CD4-positive, alpha-beta T cell treated with Interleukin-6 at 100 ng/mL for 8 hours (primary cell): ENCODE measurements at places on chromosomes 11 and 22.

GRCh38 chr22:48060266-48060665 lies 1297.8 kb downstream of the TBC1D22A start:
- DNase-seq, result no peak

DNA sequence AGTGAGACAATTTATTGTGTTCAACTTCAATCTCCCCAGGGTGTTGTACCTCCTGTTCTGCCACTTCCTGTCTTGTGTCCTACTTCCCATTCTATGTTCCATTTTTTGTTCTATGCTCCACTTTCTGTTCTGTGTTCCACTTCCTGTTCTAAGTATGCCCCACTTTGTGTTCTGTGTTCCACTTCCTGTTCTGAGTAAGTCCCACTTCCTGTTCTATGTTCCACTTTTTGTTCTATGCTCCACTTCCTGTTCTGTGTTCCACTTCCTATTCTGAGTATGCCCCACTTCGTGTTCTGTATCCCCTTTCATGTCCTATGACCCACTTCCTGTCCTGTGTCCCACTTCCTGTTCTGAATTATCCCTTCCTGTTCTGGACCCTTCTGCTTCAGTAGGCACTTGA lies 732.7 kb downstream of the TBC1D22A start:
- no peak for DNase-seq

DNA sequence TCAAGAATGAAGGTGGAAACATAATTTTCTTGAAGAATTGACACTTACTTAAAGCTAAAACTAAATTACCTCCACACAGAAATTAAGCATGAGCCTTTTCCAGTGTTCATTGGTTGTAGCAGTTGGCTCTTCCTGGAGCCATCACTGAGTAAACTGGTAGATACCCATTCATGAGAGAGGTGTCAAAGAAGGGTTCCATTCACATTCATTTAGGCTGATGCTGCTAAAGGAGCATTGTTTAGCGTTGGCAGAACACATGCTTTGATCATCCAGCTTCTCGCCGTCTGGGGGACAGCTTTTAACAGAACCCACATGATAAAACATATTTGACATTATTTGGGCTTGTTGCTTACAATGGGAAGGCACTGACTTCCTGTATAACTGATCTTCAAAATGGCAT lies 71.6 kb downstream of the TNRC6B start:
- no peak for DNase-seq

DNA sequence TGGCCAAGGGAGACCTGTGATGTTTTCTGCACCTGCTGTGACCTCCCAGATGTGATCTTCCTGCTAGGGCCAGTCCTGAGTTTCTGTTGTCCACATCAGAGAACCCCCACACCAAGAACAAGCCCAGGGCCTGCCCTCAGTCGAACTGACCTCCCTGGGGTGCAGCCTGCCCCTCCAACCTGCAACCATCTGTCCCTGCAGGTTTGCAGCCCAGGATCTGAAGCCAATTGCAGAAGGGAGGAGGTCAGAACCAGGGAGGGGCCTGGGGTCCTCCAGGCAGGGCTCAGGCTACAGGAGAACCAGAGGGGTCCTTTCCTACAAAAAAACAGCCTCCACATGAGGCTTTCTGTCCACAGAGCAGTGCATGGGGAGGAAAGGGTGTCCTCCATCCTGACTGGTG lies 807 bp downstream of the TRIM3 start:
- DNase-seq, result no peak

DNA sequence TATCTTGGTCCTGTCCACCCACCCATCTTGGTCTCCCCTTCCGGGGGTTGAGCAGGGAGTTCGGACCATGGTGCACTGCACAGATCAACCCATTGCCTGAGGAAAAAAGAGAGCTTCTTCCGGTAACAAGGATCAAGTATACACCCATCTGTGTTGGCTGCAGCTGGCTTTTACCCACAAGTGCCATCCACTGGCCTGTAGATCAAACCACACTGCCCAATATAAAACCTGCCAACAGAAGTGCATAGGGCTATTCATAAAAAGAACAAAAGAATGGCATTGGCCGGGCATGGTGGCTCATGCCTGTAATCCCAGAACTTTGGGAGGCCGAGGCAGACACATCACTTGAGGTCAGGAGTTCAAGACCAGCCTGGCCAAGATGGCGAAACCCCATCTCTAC lies 94.5 kb downstream of the ZC3H12C start:
- DNase-seq, result no peak

- DNase-seq, result no peak
Observed at GRCh38 chr22:48973694-48974041, 854.0 kb downstream of the BRD1 start.

- DNase-seq, result no peak
Observed at GRCh38 chr11:85912414-85912813, 57.2 kb downstream of the CCDC83 start.

GRCh38 chr11:68741463-68741862 lies 9.9 kb downstream of the TESMIN start:
- DNase-seq, result no peak

DNA sequence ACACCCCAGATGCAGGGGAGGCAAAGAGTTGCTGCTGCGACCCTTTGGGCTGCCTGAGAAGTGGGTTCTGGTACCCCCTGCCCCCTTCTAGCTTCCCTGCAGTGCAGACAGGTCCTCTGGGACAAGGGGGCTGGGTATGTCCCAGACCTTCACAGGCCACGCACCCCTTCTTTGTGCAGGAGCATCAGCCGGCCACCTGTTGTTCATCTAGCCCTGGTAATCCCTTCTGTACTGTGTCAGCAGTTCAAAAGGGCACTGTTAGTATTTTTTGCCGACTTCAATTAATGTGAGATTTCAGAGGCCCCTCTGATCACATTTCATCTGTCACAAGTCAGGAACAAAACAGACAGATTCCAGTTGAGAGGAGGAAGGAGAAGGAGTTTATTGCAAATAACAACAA lies 49.9 kb downstream of the ALX4 start:
- no peak for DNase-seq

DNA sequence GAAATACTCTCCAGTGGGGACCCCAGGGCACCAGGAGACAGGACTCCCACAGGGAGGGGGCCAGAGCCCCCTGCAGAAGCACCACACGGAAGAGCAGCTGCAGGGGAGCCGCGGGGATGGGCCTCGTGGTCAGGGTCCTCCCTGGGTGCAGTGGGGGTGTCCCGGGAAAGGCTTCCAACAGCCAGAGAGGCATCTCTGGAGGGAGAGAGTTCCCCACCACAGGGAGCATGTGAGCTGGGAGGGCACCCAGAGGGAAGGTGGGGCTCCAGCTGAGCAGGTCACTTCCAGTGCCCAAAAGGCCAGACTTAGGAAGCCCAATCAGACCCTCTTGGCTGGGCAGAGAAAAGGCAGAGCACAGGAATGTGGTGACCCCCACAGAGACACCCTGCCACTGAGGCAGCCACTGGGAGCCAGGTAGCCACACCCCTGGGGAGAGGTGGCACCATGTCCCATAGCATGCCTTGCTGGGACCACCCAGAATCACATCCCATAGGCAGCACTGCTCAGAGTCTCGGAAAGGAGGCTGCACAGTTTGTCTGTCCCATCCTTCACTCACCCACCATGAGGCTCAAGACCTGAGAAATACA lies 49.9 kb upstream of the LMO1 start:
- no peak for DNase-seq

DNA sequence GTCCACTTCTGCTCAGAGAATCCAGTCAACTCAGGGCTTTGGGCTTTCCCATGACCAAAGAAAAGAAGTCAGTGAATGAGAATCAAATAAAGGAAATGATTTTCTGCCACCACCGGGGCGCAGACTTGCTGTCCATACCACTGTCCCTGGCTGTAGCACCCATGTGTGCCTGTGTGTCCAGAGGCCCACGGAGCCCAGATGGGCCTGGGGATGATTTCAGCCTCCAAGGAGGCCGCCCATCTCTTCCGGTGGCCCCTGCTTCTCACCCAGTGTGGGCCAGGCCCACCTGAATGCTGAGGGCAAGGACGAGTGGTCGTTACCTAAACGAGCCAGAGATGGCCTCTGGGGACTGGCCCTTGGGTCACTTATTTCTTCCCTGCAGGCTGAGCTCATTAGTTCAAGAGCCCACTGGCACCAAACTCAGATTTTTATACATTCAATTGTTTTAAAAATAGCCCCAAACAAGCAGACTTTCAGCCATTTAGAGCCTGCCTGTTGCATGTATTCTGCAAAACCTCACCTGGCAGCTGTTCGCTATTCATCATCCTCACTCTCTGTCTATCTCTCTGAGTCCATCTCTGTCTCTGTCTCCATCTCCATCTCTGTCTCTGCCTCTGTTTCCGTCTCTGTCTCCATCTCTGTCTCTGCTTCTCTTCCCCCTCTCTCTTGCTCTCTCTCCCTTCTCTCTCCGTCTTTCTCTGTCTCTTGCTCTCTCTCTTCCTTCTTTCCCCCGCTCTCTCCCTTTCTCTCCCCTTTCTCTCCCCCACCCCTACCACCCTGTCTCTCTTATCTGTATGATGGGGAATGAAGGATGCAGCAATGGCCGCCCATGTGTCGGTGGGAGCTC lies 24.2 kb downstream of the KRTAP5-5 start:
- no peak for DNase-seq

GRCh38 chr11:62217191-62217748 lies 8.8 kb downstream of the SCGB2A1 start:
- DNase-seq, result no peak

DNA sequence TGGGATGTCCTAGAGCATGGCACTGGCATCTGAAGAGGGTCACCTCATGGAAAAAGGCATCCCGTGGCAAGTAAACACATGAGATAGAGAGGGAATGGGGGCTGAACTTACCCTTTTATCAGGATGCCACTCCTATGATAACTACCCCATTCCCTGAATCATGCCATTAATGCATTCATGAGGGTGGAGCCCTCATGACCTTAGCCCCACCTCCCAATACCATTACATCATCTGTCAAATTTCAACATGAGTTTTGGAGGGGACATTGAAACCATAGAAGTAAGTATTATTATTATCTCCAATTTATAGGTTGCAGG lies 65.2 kb downstream of the MTNR1B start:
- DNase-seq, result no peak

- DNase-seq, result no peak
Observed at GRCh38 chr11:114386131-114386530, 14.2 kb downstream of the C11orf71 start.

- no peak for DNase-seq
Observed at GRCh38 chr11:15185021-15185420, 70.3 kb downstream of the INSC start.

DNA sequence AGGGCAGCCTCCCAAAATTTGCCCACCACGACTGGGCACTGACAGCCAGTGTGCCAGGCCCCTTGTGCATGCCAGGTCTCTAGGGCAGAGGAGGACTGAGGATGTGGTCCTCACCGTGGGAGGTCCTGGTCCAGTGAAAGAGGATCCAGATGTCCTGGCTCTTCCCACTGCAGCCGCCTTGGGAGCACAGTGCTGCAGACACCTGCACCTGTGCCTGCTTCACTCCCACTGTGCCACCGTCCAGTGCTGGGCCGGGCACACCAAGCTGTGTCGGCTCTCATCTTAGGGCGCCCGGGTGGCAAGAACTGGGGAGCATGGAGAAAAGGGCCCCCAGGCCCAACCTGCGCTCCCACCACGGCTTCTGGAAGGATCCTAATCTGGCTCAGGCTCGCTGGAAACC lies 1147.1 kb downstream of the BRD1 start:
- DNase-seq, result no peak

- no peak for DNase-seq
Observed at GRCh38 chr22:48596111-48596850, 1231.4 kb downstream of the BRD1 start.

- DNase-seq, result no peak
Observed at GRCh38 chr11:128734832-128735224, 41.0 kb downstream of the FLI1 start.

DNA sequence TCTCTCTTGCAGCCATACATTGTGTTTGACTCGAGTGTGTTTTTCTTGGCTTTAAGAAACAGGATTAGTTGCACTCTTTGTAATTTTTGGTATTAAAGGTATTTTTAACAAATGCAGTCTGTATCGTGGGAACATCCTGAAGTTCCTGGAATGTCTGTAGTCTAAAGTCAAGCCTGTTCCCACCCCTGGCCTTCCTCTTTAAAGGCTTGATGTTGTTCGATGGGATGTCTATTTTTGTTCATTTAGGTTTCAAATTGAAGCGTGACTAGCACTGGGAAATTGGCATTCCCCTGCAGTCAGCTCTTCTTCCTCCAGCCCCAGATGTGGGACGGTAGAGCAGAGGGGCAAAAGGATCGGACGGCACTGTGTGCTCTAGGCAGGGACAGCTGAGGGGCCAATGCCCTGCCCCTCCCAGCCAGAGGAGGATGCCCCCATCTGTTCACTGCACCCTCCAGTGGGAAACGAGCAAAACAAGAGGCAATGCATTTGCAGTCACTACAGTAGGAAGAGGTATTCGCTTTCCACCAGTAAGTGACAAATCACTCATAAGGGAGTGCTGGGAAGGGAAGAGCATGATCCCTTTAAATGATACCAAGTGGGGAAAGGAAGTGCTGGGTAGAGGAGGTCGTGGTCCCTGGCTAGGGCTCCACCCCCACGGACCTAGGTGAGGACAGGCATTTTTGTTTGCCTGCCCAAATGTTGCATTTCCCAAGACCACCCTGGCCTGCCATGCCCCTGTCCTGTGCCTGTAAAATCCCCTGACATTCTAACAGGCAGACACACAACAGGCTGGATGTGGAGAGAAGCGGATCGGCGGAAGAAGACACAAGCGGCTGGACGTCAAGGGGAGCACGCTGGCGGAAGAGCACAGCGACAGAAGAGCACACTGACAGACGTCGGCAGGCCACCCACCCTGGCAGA lies 47.4 kb upstream of the SEPTIN5 start:
- no peak for DNase-seq

DNA sequence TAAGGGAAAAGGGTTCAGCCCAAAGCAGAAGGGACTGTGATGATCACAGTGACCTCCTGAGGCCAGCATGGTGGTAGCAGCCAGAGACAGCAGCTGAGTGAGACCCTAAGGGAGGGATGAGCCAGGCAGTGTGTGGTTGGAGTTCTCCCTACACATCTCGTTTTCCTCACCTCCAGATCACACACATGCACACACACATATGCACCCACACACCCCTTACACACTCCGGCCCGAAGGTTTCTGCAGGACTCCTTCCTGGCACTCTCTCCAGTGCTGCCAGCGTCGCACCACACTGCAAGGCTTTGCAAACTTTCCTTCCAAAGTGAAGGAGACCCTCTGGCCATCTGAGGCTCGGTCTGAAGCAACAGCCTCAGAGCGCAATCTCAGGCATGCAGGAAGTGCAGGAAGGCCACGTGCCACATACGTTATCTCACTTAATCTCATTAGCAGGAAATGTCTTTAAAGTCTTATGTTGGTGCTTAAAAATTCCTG lies 26.9 kb upstream of the TP53I11 start:
- DNase-seq, result peak; percentile 26

- peak; percentile 12 for DNase-seq
Observed at GRCh38 chr22:35900483-35901168, 128.0 kb downstream of the RBFOX2 start.

GRCh38 chr11:32310214-32310601 lies 125.1 kb downstream of the WT1 start:
- no peak for DNase-seq

DNA sequence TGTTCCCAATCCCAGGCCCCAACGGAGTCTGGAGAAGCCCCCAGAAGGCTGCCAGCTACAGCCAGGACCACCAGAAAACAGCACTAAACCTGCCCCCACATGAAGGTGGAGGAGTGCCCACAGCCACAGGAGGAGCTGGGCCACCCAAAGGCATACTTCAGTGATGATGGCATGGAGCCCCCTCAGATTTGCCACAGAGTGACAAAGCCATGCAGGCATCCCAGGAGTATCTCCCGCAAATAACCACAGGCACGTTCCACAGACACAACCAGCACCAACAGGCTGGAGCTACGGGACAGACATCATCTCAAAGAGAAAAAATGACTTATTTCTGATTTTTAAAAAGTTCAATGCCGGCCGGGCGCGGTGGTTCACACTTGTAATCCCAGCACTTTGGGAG lies 10.6 kb downstream of the CARS1 start:
- no peak for DNase-seq
